H54 (cell line): ENCODE measurements at places on chromosomes 3 and 15.

GRCh38 chr15:40365624-40366456 lies 7.8 kb downstream of the DISP2 start:
- no peak for DNase-seq

DNA sequence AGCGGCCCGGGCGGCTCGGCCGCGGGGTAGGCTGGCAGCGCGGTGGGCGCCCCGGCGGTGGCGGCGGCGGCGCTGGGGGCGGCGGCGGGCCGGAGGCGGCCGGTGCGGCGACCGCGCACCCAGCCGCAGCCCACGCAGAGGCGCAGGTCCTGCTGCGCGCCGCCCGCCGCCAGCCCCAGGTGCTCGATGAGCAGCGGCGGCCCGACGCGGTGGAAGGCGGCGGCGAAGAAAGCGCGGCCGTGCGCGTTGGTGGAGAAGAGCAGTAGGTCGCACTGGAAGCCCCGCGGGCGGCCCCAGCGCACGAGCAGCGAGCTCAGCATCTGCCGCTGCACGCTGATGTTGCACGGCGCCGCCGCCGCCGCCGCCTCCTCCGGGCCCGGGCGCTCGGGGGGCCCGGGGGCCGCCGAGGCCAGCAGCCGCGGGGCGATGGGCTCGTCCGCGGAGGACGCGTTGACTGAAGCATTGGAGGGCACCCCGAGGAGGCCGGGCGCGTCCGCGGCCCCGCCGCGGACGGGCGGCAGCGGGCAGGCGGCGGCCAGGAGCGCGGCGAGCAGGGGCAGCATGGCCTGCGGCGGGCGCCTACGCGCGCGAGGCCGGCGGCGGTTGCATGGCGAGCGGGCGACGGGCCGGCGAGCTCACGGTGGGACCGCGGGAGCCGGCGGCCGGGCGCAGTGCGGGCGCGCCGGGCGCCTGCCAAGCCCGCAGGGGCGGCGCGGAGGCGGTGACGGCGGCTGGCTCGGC lies 452 bp downstream of the TMEM158 start:
- no peak for DNase-seq

- no peak for DNase-seq
Observed at GRCh38 chr3:58999134-58999773, 50.6 kb downstream of the CFAP20DC start.

- DNase-seq, result peak; percentile 6
Observed at GRCh38 chr3:126607214-126607908, 47.6 kb downstream of the TXNRD3 start.

DNA sequence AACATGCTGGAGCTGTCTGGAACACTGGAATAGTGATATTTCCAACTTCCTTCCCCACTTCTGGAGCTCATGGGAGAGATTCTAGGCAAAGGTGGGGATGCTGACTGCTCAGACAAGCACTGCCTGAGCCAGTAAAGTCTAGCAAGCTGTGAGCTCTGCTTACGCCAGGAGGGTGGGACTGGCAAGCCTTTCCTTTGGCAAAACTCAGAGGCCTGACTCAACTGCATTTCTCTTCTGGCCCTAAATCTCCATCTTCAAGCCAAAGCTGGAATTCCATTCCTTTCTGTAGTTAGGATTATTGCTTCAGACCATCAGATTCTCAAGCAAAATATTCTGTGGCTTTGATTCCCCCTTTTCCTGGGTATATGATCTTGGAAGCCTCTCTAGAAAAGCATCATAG lies 20.3 kb upstream of the EPB42 start:
- no peak for DNase-seq

GRCh38 chr15:56608140-56608778 lies 125.0 kb downstream of the ZNF280D start:
- DNase-seq, result no peak

GRCh38 chr3:145752576-145752975 lies 408.4 kb downstream of the PLOD2 start:
- no peak for DNase-seq

DNA sequence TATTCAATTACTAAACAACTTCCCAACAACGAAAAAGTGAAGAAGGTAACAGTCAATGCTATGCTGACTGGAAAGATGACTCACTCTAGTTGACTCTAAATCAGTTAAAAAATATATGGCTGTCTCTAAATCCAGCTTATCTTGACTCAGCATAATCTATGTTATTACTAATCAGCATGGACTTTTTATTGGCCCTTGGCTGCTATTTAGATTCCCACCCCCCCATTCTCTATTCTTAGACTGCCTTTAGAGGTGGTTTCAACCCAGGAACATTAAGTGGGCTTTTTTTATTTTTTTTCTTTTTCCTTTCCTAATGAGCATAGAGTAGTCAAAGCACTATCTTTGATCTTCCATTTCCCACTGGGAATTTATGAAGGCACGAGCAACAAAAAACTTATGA lies 1.9 kb downstream of the PCOLCE2 start:
- DNase-seq, result peak; percentile 25

DNA sequence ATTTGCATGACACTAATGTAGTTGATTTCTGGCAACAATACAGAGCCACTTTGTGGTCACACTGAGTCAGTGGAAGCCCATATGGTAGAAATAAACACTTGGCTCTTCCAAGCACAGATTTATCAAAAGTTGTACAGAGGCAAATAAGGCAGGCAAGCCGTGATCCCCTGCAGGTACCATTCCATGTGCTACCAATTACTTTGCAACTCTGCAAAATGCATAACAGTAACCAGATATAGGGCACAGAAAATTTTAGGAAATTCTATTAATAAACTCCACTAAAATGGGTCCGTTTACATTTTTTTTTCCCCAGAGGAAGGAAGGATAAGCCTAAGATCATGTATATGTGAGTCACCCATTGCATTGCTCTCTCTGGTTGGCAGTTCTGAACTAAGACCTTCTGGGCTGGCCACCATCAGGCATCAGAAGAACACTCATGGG lies 103.1 kb upstream of the PTX3 start:
- DNase-seq, result no peak

DNA sequence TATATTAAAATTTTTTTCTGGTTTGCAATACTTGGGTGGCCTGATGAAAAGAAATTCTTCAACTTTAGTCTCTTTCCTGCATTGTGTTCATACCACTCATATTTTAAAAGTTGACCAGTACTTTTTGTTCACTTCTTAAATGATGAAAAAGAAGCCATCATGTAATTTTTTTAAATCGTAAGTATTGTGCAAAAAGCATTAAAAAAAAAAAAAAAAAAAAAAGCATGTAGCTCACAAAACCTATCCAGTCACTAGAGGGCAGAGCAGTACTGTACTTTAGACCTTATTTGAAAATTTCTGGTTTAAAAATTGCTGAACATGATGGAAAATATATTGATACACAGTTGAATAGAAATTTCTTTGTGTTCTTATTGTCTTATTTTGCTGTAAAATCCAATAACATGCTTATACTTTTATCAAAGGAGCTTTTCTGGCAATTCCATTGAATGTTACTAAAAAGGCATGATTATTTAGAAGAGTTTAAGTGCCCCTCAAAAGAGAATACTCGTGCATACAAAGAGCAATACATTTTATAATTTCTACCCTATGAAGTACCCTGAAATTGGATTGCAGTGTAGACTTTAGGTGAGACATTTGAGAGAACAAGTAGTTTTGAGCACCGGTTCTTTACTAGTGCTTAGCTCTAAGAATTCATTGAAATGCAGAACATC lies 137.7 kb downstream of the BBX start:
- no peak for DNase-seq

DNA sequence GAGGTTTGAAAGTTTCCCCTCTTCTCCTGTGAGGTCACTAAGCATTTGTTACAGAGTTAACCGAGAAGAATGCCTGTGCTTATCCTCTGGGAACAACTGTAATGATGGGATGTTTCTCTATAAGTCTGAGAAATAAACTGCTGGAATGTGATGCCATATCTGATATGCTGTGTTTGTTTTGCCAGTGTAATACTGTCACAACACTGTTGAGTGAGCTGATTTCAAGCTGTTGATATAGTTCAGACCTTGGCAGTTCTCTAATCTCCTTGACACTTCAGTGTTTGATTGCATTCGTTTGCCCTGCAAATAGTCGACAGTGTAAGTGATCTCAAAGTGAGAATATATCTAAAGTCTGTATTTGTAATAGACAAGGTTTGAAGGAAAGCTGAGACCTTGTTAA lies 73.3 kb downstream of the PTPRG start:
- DNase-seq, result no peak

- no peak for DNase-seq
Observed at GRCh38 chr15:69661446-69661845, 208.8 kb downstream of the RPLP1 start.

DNA sequence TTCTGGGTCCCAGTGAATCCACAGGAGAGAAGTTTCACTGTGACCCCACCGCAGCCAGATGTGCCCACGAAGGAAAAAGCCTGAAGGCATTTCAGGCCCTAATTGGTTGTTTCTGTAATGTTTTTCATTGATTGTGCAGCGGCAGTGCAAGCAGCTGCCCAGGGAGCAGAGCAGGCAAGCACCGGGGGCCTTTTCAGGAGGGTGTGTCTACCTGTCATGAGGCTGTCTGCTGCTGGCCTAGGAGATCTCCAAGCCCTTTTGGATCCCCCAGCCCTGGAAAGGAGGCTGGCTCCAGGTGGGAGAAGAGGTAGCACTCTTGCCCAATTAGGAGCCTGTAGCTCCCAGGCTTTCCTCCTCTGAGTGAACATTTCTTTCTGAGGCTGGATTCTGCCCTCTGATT lies 108.8 kb downstream of the EPHB1 start:
- no peak for DNase-seq

DNA sequence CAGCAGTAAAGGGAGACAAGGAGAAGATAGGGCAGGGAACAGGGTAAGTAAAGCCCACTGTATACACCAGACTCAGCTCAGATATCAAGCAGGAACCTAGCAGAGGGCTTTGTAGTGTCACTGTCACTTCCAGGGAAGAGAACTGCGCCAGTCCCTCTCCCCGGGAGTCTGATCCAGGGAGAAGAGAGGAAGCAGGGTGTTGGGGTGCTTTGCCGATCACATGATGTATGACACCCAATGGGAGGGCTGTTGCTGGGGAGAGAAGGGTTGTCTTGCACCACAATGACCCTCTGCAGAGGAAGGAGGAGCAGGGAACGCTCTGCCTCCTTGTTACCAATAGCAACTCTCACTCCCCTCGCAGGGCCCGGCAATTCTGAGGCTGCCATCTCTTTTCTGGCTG lies 147.2 kb upstream of the SLC2A2 start:
- DNase-seq, result no peak

DNA sequence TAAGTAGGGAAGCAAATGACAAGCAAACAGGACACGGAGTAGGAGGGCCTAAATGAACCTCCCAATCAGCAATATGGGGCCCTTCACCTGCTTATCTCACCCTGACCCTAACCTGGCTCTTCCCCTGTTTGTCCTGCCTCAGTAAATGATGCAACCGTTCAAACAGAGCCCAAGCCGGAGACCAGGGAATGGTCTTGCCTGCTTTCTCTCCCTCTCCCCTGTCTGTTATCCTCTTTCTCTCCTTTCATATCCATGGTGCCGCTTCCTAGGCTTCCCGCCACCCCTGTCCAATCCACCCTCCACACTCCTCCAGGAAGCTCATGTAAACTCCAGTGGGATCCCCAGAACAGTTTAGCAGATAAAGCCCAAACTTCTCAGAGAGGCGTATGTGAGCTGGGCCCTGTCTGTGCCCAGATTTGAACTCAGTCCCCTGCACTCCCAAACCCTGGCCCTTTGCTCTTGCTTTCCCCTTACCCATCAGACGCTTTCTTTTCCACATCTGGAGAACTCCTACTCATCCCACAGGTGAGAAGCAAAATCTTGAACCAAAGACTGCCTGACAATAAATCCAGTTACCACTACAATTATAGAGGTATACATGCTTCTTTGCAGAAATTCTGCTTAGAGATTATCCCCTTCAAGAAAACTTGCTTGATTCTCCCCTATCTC lies 45.7 kb upstream of the STT3B start:
- DNase-seq, result no peak

DNA sequence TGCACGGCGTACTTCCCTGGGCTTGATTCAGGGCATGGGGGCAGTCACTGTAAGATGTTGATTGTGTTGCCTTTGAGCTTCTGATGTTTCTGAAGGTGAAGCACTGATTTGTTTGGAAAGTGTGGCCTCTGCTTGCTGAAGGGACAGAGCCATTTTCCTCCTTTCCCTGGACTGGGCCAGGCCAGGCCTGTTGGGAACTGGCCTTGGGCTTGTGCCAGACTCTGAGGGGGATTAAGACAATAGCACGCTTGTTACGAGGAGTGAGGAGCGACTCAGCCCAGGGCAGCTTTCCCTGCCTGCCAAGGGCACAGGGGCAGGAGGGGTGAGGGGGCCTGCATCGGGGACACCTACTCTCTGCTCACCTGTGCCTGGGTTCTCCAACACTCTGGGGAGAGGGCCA lies 42.9 kb downstream of the LINGO1 start:
- no peak for DNase-seq

DNA sequence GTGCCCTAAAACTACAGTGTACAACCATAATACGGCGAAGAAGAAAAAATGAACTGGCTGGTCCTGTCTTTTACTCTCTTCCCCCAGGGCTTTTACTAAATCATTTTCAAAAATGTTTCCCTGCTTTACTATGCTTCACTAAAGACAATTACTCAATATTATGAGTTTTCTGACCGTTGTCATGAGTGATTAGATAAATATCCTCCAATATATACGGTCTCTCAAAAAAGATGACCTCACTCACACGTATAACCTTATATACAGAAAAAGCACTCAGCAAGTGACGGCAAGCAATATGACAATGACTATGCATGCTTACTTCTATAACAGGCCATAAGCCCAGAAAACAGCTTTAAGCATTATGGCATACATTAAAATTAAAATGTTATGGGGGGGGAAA lies 60.5 kb downstream of the TBL1XR1 start:
- DNase-seq, result no peak

- peak; percentile 93 for DNase-seq
Observed at GRCh38 chr3:129549006-129549800, 6.2 kb downstream of the H1-8 start.

DNA sequence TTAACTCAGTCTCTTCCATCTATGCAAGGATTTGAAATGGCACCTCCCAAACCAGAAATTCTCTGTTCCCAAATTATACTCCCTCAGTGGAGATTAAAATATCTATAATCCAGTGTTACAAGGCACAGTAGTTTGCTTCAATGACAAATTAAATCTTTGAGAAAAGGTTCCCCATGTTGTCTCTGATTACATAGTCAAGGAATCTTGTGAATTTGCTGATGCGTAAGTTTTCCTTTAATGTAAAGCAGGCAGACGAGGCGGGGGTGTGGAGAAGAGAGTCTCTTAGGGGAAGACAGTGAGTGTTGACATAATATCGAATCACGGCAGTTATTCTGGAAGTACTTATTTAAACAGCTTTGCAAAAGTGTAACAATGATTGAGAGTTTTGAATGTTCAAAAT lies 236.4 kb upstream of the RARB start:
- DNase-seq, result no peak

- no peak for DNase-seq
Observed at GRCh38 chr15:53522991-53523390, 236.5 kb downstream of the WDR72 start.

- DNase-seq, result no peak
Observed at GRCh38 chr3:30286007-30286669, 320.3 kb upstream of the TGFBR2 start.
